Right lung (tissue), 10 donors: ENCODE measurements at places on chromosomes 3 and 15. TPM values are rescaled to one million over a fixed set of nuclear protein-coding genes. Genes with fewer than 3 reads are reported as not detected.

GRCh38 chr15:88177451-88177850 lies 79.1 kb downstream of the NTRK3 start:
- no peak for DNase-seq

- peak; percentile 73 for DNase-seq
Measured at GRCh38 chr15:40069178-40070165, 30.5 kb upstream of the SRP14 start.

DNA sequence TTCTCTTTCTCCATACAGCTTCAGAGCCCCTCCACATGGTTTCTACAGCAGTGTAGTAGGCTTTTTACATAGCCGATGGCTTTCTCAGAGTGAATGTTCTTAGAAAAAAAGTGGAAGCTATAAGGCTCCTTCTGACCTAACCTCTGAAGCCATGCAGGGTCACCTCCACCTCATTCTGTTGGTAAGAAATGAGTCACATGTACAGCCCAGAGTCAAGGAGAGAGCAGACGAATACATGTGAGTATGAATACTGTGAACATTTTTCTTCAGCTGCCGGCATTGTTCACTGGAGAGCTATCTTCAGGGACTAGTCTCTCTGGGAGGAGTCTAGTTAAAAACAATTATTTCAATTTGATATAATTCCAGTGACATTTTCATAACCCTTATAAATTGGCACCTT lies 68.2 kb upstream of the THRB start:
- no peak for DNase-seq

DNA sequence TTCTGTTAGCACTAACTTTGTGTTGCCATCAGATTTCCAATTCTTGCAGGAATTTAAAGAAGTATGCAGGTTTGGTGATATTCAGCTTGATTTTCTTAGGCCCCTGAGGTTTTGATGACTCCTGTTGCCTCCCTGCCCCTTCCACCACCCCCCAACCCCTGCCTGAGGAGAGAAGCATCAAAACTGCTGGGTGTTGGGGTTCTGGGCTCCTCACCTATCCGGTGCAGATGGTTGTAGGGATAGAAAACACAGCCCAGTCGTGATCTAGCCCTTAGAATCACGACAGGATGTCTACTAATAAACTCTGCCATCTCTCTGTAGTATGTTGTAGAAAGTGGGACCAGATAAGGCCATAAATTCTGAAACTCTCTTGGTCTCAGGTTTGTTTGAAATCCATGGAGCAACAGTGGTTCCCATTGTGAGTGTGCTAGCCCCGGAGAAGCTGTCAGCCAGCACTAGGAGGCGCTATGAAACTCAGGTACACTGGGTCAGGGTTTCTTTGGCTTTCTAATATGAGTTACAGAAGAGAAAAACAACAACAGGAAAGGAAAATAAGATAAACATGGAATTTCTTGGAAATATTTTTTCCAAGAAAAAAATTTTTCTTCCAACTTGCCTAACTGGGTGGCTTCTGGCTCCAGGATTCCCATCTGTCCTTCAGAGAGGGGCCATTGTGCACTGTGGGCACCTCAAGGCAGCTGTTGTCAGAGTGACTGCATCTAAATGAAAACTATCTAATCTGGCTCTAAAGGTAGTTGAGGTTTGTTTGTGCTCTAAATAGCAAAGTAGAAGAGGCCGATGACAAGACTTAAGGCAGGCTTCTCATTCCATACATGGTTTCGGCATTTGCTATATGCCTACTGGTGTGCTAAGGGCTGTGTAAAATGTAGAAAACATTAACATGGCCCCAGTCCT lies 8.7 kb downstream of the SRP14 start:
- DNase-seq, result no peak

- no peak for DNase-seq
Measured at GRCh38 chr15:79078763-79079410, 11.7 kb downstream of the RASGRF1 start.

DNA sequence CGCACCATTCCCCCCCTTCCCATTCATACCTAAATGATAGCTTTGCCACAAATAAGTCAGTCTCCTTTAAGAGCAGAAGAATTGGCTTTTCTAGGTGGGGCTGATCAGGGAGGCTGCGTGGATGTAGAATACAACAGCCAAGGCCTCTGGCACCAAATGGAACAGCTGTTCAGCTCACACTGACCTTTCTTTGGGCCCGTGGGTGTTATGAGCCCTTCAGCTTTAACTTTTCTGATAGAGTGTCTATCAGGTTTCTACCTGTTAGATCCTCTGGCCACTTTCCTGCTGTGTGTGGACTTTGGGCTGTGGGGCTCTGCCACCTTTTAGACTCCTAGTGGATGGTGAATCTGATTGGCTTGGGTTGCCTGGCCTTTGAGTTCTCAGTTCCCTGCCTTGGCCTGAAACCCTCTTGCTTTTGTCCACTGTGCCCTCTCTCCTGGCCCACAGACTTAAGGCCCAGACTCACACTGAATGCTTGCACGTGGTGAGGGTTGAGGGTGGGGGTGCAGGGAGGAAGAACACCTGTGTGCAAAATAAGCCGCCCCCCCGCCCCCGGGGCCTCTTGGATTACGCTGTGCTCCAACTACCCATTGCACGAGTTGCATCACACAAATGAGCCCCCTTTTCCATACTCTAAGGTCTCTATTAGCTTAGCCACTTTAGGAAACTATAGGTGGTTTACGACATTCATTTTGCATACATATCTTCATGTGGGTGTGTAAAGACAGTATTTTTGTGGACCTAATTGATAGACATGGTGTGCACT lies 1.3 kb upstream of the RFX7 start:
- no peak for DNase-seq

- no peak for DNase-seq
Measured at GRCh38 chr3:102512734-102513504, 78.1 kb downstream of the ZPLD1 start.

- no peak for DNase-seq
Measured at GRCh38 chr15:39939487-39940452, 5.9 kb downstream of the EIF2AK4 start.

DNA sequence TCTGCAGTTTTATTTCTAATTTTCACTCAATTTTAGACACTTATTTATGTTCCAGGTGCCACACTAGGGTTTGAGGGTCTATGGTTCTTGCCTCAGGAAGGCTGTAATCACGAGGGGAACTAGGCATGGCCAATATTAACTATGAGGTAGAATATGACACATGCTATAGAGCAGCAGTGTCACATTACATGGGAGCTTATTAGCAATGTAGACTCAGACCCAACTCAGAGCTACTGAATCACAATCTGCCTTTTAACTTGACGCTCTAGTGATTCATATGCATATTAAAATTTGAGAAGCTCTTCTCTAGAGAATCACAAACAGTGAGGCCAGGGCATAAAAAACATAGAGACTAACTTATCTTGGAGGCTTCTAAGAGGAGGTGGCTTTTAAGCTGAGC lies 32.8 kb upstream of the MRPL3 start:
- DNase-seq, result no peak

DNA sequence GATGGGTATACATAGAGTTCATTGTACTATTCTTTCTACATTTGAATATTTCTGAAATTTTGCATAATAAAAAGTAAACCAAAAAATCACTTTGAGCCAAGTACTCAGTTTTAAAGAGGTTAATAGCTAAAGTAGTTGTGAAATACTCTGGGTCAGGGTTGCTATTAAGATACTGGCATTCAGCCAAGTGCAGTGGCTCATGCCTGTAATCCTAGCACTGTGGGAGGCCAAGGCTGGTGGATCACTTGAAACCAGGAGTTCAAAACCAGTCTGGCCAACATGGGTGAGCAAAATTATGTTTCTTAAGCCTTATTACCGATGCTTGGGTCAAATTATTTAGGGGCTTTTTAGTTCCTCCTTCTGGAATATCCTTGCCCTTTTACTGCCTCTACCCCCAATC lies 122.0 kb upstream of the MELTF start:
- DNase-seq, result peak; percentile 43

The C3orf85 gene
- not detected for polyA plus RNA-seq

The RPUSD2 gene
- 11.1 TPM for polyA plus RNA-seq

The GABRR3 gene
- not detected for polyA plus RNA-seq

The NRG4 gene
- 3.1 TPM for polyA plus RNA-seq

The RNU6-1 gene
- polyA plus RNA-seq, result not detected

The CPNE9 gene
- polyA plus RNA-seq, result 0.27 TPM

The UPK1B gene
- 0.09 TPM for polyA plus RNA-seq

The IL16 gene
- polyA plus RNA-seq, result 13.2 TPM

The PRR20G gene
- polyA plus RNA-seq, result not detected

The ATP2C1 gene
- polyA plus RNA-seq, result 142 TPM

The ROBO2 gene
- 59.9 TPM for polyA plus RNA-seq

The DISP2 gene
- 1.1 TPM for polyA plus RNA-seq

The TGM5 gene
- 0.09 TPM for polyA plus RNA-seq

The POTEB2 gene
- polyA plus RNA-seq, result not detected
